Osteocyte (in vitro differentiated cells): ENCODE measurements at places on chromosomes 16 and 17. TPM values are rescaled to one million over a fixed set of nuclear protein-coding genes. Genes with fewer than 3 reads are reported as not detected.

- no peak for DNase-seq
- H3K4me3 ChIP-seq: no peak overlapping the region
- no peaks in the 10 kb centered on the region for H3K27me3 ChIP-seq
- H3K4me1 ChIP-seq: peaks cover 47% of the 10 kb centered on the region
- no peak overlapping the region for H3K27ac ChIP-seq
Measured at GRCh38 chr17:2241823-2242222, 61.8 kb downstream of the SMG6 start.

- no peak for DNase-seq
- no peak overlapping the region for H3K27ac ChIP-seq
- no peak overlapping the region for H3K4me3 ChIP-seq
- H3K4me1 ChIP-seq: peaks cover 5% of the 10 kb centered on the region
Measured at GRCh38 chr17:64339516-64340490, 50.9 kb downstream of the PECAM1 start.

- H3K4me3 ChIP-seq: no peak overlapping the region
- H3K4me1 ChIP-seq: peaks cover 4% of the 10 kb centered on the region
- H3K36me3 ChIP-seq: no peaks in the 10 kb centered on the region
Measured at GRCh38 chr16:86494039-86494564, 16.2 kb upstream of the FOXF1 start.

GRCh38 chr17:8320990-8321389 lies 10.9 kb downstream of the ARHGEF15 start:
- no peak overlapping the region for H3K27ac ChIP-seq
- H3K4me3 ChIP-seq: no peak overlapping the region
- DNase-seq: no peak
- H3K4me1 ChIP-seq: peaks cover under 1% of the 10 kb centered on the region
- no peaks in the 10 kb centered on the region for H3K36me3 ChIP-seq
- peaks cover 10% of the 10 kb centered on the region for H3K27me3 ChIP-seq

DNA sequence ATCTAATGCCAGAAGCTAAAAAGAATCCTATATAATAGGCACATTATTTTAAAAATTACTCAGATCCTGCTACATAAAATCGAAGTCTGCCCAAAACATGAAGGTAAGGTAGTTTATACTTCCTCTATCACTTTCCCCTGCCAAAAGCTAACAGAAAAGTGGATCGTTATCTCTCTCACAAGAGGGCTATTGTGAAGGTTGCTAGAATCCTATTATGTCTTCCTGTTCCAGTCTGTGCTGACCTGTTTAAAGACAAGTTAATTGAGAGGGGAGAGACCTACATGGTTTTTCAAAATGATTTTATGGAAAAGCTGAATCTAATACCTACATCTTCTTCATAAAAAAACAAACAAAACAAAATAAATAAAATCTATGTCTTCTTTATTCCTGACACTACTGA lies 1410.9 kb upstream of the CDH8 start:
- H3K4me3 ChIP-seq: no peak overlapping the region
- no peaks in the 10 kb centered on the region for H3K27me3 ChIP-seq
- no peaks in the 10 kb centered on the region for H3K4me1 ChIP-seq
- DNase-seq: no peak
- H3K27ac ChIP-seq: no peak overlapping the region

DNA sequence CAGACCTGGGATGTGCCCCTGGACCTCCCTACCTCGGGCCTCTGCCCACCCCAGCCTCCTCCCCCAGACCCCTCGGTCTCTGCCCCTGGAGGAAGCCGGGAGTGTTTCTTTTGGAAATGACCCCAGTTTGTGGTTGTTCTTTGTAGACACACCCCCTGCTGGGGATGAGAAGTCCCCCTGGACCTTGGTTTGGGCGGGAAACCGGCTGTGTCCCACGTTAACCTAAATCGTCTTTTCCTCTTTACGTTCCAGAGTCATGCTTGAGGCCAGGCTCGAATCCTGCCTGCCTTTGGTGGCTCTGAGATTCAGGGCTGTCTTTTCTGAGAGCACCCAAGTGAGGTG lies 116.6 kb downstream of the METRNL start:
- H3K36me3 ChIP-seq: peaks cover 2% of the 10 kb centered on the region
- no peak overlapping the region for H3K4me3 ChIP-seq
- H3K27ac ChIP-seq: peak overlapping the region; percentile 91

- peaks cover 5% of the 10 kb centered on the region for H3K4me1 ChIP-seq
- DNase-seq: no peak
- peaks cover 64% of the 10 kb centered on the region for H3K36me3 ChIP-seq
- H3K4me3 ChIP-seq: no peak overlapping the region
Measured at GRCh38 chr16:56389554-56389953, 35.8 kb downstream of the AMFR start.

DNA sequence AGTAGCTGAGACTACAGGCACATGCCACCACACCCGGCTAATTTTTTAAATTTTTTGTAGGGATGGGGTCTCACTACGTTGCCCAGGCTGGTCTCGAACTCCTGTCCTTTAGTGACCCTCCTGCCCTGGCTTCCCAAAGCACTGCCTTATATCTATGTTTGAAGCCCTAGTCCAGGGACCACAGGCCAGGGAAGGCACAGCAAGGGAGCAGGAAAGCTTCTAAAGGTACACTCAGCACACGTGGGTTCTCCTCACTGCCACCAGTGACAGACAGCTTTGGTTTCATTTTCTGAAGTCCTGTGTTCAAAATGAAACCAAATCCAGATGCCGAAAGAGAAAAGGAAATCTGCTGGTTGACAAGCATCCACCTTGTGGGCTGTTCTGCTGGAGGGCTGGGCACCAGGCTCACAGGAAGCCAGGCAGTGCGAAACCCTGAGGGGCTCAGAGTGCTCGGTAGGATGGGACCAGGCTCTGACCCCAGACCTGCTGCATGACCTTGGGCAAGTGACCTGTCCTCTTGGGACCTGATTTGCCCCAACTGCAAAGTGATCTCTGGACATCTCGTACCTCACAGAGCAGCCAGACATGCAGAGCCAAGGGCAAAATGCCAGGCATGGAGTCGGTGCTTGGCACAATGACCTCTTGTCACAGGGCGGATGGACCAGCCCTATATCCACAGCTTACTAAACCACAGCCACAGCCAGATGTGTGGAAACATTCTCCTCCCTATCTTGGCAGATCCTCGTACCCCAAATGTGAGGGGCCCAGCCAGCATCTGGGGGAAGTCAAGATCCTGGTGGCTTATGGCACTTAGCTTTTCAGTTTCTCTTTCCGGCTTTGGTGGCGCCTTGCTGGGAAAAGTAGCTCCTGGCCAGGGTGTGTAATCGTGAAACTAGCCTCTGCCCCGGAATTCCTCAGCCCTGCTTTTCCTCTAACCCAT lies 2.8 kb upstream of the SOCS1 start:
- H3K27me3 ChIP-seq: peaks cover 4% of the 10 kb centered on the region
- H3K27ac ChIP-seq: no peak overlapping the region
- no peaks in the 10 kb centered on the region for H3K36me3 ChIP-seq
- no peak overlapping the region for H3K4me3 ChIP-seq

DNA sequence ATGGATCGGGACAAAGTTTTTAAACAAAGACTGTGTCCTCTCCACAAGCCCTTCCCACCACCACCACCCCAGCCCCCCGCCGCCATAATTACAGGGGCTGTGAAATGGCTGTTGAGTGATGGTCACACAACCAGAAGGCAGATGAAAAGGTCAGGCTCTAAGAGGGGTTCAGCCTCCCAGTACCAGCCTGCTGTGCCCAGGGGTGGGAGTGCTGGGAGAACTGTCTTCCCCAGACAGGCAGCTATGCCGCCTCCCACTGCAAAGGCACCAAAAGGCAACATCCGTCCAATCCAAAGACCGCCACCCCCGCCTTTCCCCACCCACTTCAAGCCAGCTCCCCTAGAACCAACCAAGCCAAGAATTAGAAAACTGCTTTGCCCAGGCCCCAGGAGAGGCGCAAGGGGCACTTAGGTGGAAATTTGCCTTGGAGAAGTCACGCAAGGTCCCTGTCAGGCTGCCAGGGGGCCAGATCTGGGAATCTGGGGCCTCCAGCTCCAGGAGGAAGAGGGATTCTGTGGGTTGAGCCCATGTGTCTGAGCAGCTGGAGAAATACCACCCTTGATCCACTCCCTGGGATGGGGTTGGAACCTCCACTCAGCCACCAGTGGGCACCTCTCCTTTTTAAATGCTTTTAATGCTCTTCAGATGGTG lies 14.4 kb downstream of the CARHSP1 start:
- peaks cover 27% of the 10 kb centered on the region for H3K36me3 ChIP-seq
- H3K4me1 ChIP-seq: peaks cover 21% of the 10 kb centered on the region
- H3K4me3 ChIP-seq: no peak overlapping the region

DNA sequence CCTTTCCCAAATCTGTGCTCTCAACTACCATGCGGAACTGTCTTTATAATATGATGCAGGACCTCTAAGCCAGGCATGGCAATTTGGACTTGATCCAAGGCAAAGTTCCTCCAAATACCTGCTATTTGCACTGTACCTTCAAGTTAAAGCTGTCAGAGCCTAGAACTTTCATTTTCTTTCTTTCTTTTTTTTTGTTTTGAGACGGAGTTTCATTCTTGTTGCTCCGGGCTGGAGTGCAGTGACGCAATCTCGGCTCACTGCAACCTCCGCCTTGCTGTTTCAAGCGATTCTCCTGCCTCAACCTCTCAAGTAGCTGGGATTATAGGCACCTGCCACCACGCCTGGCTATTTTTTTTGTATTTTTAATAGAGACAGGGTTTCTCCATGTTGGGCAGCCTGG lies 51.7 kb downstream of the ARHGAP27 start:
- no peak overlapping the region for H3K27ac ChIP-seq
- H3K4me1 ChIP-seq: peaks cover 15% of the 10 kb centered on the region
- H3K36me3 ChIP-seq: no peaks in the 10 kb centered on the region
- H3K27me3 ChIP-seq: no peaks in the 10 kb centered on the region
- no peak overlapping the region for H3K4me3 ChIP-seq

DNA sequence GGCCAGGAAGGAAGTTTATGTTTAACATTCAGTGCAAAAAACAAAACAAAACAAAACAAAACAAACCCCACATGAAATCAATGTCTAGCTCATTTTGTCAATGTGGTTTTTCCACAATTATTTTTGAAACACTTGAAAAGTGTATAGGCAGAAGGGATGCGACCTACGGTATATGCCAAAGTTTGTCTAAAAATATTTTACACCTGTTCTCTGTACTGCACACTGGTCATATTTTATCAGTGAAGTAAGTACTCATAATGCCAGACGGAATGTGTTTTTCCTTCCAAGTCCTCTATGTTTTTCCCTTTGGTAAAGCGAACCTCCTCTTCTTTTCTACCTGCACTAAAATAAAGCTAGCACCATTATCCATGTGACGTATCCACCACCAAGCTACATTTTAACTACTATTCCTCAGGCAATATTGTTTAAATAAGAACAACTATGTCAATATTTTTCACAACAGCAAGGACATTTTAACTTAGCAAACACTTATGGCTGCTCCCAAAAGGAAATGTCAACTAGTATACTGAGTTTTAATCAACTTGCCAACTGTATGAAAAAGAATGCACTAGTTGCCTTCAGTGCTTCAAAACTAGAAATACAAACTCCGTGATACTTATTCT lies 10.3 kb downstream of the TOB1 start:
- no peak overlapping the region for H3K4me3 ChIP-seq
- H3K27me3 ChIP-seq: peaks cover 23% of the 10 kb centered on the region
- H3K4me1 ChIP-seq: peaks cover 13% of the 10 kb centered on the region

- H3K36me3 ChIP-seq: no peaks in the 10 kb centered on the region
- no peak for DNase-seq
- H3K4me1 ChIP-seq: no peaks in the 10 kb centered on the region
- H3K4me3 ChIP-seq: no peak overlapping the region
- H3K27ac ChIP-seq: no peak overlapping the region
Measured at GRCh38 chr16:79847101-79847500, 246.6 kb upstream of the MAF start.

- H3K27ac ChIP-seq: no peak overlapping the region
- H3K4me3 ChIP-seq: no peak overlapping the region
- H3K4me1 ChIP-seq: no peaks in the 10 kb centered on the region
- no peaks in the 10 kb centered on the region for H3K36me3 ChIP-seq
- peaks cover 25% of the 10 kb centered on the region for H3K27me3 ChIP-seq
Measured at GRCh38 chr17:63492940-63493339, 16.1 kb downstream of the ACE start.

- no peak for DNase-seq
- no peak overlapping the region for H3K27ac ChIP-seq
- H3K36me3 ChIP-seq: peaks cover 58% of the 10 kb centered on the region
- peaks cover 20% of the 10 kb centered on the region for H3K4me1 ChIP-seq
- no peak overlapping the region for H3K4me3 ChIP-seq
Measured at GRCh38 chr17:5003214-5003867, 5.6 kb downstream of the KIF1C start.

DNA sequence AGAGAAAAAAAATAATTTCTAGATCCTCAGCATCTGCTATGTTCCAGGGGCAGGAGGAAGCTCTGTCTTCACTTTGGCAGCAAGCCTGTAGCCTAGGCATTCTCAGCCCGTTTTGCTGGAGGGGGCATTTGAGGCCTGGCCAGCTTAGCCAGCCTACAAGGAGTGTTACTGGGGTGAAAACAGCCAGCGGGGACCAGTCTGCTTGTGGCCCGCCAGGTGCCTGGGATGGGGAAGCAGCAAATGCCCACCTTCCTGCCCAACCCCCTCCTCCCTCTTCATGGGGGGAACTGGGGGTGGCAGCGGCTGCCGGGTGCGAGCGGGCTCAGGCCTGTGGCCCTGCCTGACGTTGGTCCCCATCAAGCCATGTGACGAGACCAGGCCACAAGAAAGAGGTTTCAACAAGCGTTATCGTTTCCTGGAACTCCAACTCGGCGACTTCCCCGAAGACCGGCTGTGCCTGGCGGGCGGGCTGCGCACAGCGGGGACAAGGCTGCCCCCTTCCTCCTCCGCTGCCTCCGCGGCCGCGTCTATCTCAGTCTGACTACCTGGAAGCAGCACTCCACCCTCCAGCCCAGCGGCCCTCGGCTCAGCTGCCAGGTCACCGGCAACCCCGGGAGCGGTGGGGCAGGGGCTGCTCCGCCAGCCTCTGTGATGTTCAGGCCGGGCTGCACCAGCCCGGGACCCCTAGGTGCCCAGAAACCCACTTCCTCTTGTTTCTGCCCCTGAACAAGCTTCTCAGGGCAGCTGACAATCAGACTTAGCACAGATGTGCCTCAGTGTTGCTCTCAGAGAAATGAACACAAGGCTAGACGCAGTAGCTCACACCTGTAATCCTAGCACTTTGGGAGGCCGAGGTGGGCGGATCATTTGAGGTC lies 22.9 kb downstream of the SOCS1 start:
- no peak overlapping the region for H3K27ac ChIP-seq
- no peaks in the 10 kb centered on the region for H3K4me1 ChIP-seq
- no peaks in the 10 kb centered on the region for H3K36me3 ChIP-seq
- no peak overlapping the region for H3K4me3 ChIP-seq
- H3K27me3 ChIP-seq: peaks cover 4% of the 10 kb centered on the region
- DNase-seq: no peak

SBK1 gene
- total RNA-seq: 4.9 and 5.0 TPM in 2 replicates

CCL11 gene
- not detected in 2 replicates for total RNA-seq

ZNF469 gene
- total RNA-seq: 4.1 and 4.6 TPM in 2 replicates

CTRB1 gene
- total RNA-seq: not detected in 2 replicates

CDRT15L2 gene
- not detected in 2 replicates for total RNA-seq

NLE1 gene
- total RNA-seq: 10.7 and 11.8 TPM in 2 replicates

UMOD gene
- not detected in 2 replicates for total RNA-seq

KCNJ12 gene
- total RNA-seq: 2.3 and 2.4 TPM in 2 replicates

UBTF gene
- 96.9 and 99.0 TPM in 2 replicates for total RNA-seq

SULT1A4 gene
- 0.78 and 0.86 TPM in 2 replicates for total RNA-seq

CACNA1H gene
- 21.2 and 21.3 TPM in 2 replicates for total RNA-seq

UTP18 gene
- total RNA-seq: 25.3 and 28.0 TPM in 2 replicates

NLRC3 gene
- not detected in 2 replicates for total RNA-seq
